ENCODE measurements at places on chromosomes 5 and 9.
A peak's percentile ranks its signal among the peaks of the same experiment; 100 is the strongest.

DNA sequence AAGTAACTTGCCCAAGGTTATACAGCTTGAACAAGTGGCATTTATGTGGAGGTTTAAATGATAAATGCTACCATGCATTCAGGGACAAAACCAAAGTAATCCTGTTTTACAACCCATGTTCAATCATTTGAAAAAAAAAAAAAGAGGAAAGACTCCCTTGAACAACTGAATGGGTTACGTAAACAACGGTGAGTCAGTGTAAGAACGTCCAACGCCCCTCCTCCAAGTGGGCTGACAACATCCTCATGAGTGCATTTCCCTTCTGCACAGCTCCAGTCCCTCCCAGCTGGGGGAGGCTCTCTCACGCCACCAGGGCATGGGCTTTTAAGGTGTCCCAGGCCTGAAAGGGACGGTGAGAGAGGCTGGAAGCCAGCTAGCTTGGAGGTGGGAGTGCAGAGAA is 90.0 kb downstream of the PRRT1B start:
- DNase-seq, result peak; percentile 85

GRCh38 chr5:147452165-147452811 is 57.6 kb downstream of the DPYSL3 start:
- no peak for DNase-seq

DNA sequence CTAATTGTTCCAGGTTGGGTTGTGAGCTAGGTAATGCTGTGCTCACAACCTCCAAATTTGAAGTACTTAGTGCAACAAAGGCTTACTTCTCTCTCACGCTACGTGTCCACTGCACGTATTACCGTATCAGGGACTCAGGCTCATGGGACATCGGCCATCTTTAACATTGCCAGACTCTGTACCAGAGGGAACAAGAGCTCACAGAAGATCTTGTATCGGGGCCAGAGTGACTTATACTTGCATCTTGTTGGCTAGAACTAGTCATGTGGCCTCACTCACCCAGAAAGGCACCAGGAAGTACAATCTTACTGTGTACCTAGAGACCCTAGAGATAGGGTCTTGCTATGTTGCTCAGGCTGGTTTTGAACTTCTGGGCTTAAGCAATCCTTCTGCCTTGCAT is 81.1 kb upstream of the KLF9 start:
- no peak for DNase-seq

DNA sequence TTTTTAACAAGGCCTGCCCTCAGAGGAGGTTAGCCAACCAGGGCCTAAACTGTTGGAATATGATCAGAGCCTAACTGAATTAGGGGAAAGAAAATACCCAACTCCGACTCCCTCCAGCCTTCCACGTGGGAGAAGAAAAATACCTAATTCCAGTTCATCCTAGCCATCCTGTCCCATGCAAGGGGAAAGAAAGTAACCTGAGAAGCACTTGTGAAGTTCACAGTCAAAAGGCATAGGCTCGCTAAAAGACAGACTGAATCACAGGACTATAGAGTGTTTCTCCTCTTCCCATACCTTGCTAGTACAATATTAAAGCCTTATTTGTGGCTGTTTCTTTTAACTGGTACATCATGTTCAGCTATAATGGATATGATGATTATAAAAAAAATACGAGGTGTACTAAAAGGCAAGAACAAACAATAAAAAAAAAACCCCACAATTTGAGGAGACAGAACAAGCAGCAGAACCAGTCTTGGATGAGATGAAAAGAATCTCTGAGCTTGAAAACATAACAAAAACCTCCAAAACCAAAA is 18.0 kb upstream of the ATP10B start:
- no peak for DNase-seq

DNA sequence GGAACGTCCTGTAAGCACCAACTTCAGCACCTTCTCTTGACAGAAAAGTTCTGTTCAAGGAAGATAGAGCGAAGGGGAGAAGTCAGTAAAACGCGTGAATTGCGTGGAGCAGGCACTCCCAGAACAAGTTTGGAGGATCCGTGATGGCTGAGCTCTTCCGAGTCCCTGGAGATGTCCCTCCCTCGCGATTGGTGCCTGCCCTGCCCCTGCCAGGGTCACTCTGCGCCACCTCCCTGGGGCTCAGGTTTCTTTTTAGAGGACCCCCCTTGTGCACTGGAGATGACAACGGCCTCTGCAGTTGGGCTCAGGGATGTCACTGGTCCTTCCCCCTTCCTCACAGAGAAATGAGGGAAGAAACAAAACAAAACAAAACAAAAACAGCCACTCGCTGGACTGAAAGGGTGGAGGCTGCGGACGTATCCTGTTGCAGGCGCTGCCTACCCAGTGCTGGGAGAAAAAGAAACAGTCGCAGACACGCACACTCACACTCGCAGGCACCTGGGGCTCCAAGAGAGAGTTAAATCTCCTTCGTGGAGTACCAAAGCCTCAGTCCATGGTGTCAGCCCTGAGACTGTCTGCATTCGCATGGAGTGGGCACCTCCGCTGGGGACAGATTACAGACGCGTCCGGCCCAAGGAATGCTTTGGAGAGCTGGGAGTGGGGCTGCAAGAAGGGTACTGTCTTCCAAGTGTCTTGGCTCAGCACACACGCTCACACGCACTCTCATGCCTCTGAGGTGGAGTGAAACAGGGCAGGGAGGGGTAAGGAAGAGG is 512.7 kb downstream of the SLCO4C1 start:
- no peak for DNase-seq

DNA sequence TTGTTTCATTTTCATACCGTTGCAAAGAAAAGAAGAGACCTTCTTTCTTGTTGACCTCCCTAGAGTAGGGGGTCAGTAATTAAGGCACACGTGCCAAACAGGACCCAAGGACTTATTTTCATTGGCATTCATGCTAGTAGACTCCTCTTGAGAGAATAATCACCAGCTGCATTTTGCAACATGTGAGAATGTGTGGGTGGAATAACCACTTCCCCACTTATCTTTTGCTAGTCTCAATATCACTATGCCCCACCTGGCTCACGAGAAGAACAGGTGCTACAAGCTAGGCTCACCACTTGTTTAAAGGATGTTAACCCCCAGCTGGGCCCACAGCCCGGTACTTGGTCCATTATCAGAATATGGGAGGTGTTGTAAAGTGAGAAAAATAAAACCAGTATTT is 460.7 kb upstream of the MEF2C start:
- DNase-seq, result peak; percentile 41

GRCh38 chr9:71733176-71733575 is 35.1 kb downstream of the CEMIP2 start:
- no peak for DNase-seq

DNA sequence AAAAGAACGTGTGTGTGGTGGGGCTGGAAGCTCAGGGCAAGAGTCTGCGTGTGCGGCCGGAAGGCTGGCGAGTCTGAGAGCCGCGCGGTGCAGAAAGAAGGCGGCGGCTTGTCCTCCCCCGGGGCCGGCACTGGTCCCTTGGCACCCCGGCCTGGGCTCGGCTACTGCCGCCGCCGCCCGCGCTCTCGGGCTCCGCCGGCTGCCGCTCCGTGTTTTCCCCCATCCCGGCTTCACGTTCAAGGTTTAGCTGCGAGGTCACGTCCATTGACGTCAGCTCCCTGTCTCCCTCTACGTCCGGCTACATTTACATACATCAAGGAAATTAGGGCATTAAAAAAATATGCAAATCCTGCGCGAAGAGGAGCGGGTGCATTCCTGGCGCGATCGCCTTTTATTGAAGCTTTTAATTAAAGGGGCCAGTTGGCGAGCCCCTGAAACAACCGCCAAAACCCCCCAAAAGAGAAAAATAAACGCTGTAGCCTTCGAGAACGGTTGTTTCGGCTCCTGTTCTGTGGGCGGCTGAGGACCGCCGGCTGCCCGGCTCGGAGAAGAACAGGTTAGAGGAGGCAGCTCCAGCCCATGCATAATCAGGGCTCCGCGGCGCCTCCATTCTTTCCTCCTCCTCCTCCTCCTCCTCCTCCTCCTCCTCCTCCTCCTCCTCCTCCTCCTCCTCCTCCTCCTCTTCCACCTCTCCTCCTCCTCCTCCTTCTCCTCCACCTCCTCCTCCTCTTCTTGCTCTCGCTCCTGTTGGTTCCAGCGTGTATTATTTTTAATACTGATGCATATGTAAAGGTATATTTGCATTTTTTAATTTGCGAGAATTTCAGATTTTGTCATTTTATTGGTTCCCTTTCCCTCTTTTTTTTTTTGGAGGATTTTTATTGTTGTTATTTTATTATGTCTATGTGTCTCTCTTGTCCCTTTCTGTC is 207.0 kb downstream of the MEF2C start:
- DNase-seq, result peak; percentile 41

- DNase-seq, result no peak
Measured at GRCh38 chr9:16627967-16628366, 242.5 kb downstream of the BNC2 start.

GRCh38 chr9:14687042-14687719 is 6.1 kb downstream of the ZDHHC21 start:
- no peak for DNase-seq

DNA sequence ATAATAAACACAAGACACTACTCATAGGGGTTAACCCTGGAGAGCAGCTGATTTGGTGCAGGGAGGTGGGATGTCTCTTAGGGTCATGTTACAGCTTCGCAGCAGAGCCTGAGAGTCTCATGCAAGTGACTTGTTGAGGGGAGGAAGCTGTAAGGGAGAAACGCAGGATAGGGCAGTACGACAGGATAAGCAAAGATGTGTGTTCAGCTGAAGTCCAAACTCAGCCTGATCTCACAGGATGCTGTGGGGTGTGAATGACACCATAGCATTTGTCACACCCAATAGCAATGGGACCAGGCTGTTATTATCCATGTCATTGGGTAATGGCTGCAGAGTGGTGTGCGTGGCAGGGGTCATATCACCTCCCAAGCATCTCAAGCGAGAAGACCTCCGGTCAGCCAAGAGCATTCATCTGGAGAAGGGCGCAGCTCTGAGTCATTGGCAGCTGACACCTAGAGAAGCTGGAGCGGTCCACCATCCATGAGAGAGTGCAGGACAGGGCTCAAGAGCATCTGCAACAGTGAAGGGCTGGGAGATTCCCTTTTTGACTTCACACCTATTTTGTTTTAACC is 49.2 kb upstream of the RPL26L1 start:
- DNase-seq, result no peak

GRCh38 chr5:164076556-164076955 is 571.1 kb downstream of the MAT2B start:
- no peak for DNase-seq

DNA sequence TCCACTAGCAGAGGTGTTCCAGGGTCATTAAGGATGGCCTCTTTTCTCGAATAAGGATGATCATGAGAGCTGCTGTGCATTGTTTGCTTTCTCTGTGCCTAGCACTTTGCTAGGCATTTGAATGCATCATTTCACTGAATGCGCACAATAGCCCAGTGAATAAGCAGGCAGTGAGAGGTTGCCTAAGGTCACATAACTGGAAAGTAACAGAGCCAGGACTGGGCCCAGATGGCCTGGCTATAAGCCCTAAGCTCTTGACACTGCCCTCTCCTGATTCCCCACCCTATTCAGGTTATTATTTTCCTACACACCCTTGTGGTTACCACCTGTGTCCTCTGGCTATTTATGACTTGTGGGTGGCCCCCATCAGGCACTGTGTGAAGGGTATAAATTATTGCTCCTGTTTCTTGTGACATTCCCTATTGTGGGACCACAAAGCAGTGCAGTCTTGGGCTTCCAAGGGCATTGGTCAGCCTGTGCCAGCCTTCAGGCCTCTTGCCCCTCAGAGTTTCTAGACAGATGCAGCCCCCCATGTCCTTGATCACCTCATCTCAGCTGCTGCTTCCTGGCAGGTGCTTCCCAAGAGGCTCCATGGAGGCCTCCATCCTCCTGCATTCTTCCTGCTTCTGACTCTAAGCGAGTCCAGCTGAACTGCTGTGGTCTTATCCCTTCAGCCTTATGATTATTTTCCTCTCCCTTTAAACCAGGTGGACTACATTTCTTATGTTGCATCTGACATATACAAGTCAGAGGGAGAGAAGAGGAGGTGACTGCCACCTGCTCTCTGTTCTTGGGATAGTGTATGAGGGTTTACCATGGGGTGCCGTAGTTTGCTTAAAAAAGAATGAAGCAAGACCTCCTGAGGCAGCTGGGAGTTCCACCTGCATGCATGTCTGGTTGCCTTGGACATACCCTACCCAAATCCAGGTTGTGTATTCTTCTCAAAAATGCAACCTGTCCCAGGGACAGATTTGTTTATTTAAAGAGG is 47.6 kb downstream of the ANGPTL2 start:
- DNase-seq, result no peak

DNA sequence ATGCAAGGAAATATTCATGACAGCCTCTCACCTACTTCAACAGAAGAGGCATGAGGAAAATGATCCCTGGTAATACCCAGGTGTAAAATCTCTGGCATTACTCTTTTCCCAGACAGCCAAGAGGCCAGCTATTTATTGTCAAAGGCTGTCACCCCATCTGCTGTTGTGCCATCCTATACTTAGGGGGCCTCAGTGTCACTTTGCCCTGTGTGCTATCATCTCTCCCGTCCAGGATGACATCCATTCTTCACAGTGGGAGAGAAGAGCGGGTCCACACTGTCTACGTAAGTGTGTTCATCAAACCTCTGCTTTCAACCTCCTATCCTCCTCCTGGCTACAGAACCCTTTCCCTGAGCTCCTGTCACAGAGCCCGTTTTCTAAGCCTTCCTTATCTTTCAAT is 82.6 kb downstream of the MYO10 start:
- DNase-seq, result no peak

DNA sequence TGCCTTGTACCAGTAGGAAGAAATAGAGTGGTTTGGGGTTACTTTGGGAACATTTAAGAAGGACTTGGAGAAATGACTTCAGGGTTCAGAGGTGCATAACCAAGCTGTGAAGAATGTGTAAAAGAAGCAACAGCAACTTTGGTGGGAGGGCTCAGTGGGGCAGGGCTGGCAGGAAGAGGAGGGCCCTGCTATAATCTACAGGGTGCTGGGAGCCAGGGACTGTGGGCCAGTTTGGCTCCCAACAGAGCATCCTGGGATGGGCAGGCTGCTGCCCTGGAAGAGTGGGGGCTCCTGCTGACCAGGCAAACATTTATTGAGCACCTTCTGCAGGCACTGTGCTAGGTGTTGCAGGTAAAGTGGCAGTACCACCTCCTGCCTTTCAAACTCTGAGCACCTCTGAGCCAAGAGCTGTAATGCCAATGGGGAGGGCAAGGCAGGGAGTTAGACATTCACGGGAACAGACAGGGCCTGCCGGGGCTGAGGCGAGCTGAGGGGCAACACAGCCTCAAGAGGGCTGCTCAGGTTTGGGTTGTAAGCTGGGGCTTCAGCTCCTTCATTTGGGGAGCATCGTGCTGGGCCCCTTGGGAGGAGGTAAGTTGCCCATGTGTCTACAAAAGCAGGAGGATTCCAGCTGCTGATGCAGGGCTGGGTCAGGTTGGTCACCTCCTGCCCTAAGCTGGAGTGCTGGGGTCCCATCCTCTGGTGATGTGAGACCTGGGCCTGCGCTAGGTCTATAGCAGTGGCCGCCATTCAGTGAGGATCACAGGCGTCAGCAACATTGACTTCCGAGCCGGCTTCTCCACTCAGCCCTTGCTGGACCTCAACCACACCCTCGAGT is 30.6 kb downstream of the HMCN2 start:
- no peak for DNase-seq

All from activated CD4-positive, alpha-beta T cell treated with anti-CD3 and anti-CD28 coated beads, Interleukin-10, Interleukin-2, amounts not matched to agents 100 ng/mL and 50 ng/mL, durations not matched to agents 16 hours and 8 hours (primary cell).